Thoracic aorta (tissue), 2 donors: ENCODE measurements at places on chromosomes 1 and 21. TPM values are rescaled to one million over a fixed set of nuclear protein-coding genes. Genes with fewer than 3 reads are reported as not detected.

NPPA gene
- total RNA-seq: not detected

GRCh38 chr1:244628789-244629188 lies 24.1 kb upstream of the DESI2 start:
- no peak for DNase-seq

DNA sequence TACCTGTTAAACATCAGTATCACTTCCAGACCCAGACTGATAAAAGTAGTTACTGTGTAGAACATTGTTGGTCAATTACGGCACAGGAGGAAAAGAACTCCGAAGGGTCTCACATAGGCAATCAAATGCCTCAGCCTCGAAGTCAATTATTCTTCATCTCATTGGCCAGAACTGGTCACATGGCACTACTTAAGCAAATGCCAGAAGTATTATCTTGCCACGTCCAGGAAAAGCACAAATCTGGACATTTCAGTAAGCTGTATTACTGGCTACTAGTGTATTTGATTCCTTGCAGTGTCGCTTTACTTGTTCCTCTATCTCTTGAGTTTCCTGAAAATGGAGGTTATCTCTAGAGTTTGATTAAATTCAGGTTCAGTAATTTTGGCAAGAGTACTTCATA lies 24.4 kb downstream of the DIO1 start:
- DNase-seq: no peak

GRCh38 chr1:191857600-191857999 lies 300.7 kb upstream of the RGS18 start:
- no peak for DNase-seq

TMPRSS2 gene
- total RNA-seq: not detected

- DNase-seq: no peak
These were observed 115.1 kb upstream of the JUN start for GRCh38 chr1:58898739-58899586.

GRCh38 chr1:92277105-92277723 lies 21.6 kb downstream of the GLMN start:
- DNase-seq: no peak

TMPRSS15 gene
- not detected for total RNA-seq

GRCh38 chr1:116737020-116737854 lies 17.0 kb upstream of the CD2 start:
- no peak for DNase-seq

DNA sequence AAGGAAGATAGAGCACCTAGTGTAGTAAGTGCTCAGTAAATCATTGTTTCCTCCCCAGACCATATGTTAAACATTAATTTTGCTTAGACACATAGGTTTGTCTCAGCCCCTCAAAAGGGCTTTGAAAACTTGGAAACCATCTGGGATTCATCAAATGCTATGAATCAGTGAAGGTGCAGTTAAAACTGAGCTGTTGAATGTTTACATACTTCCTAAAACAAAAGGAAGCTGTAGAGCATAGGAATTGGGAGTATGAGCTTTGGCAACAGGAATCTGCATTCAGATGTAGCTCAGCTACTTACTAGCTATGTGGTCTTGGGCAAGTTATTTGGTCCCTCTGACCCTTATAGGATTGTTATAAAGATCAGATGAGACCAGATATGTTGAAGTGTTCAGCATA lies 18.7 kb upstream of the PODN start:
- no peak for DNase-seq

DNA sequence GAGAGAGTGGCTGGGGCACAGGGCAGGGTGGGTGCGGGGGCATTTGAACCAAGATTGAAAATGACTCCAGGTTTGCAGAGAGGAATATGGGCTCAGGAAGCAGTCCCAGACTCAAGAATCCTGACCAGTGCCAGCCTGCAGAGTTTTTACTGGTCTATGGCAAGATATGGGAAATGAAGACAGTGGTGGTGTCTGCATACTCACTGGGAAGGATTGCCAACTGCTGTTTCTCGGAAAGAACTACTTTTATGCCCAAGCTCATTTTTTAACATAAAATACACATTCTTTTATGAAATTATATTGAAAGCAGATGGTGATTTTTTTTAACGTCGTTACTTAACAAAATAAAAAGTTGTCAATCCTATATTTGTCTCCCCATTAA lies 401.8 kb downstream of the CAMTA1 start:
- DNase-seq: no peak

AZIN2 gene
- 5.6 TPM for total RNA-seq

DNA sequence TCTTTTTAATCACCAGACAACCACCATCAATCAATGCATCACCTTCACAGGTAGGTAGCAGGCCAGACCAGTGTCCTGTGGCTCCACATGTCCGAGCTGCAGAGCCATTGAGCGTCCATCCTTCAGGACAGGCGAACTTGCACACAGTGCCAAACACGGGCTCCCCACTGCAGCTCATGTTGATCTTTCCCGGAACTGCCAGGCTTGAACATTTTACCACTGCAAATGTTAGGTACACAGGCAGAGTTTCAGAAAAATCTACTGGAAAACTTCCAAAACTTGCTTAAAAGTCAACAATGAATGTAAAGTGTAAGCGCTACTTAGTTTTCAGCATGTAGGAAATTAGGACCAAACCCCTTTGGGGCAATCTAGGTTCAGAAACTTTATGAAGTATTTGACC lies 6.6 kb downstream of the SELE start:
- no peak for DNase-seq

- no peak for DNase-seq
These were observed 170.4 kb upstream of the NR5A2 start for GRCh38 chr1:199857108-199857507.

DNA sequence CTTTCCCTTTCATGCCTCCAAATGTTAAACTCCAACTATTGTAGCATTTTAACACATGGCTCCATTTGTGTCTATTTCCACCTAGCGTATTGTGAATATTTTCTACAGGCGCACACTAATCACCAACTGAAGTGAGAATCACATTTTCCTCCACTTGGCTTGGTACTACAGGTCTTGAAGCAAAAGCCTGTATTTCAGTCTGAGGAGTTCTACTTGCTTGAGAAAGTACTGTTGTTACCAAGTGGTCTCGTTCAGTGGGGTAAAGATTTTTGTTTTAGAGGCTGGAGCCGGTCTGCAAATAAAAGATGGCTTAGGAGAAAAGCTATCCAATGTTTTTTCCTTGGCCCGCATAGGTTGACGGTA lies 550 bp upstream of the PTBP2 start:
- no peak for DNase-seq

DNA sequence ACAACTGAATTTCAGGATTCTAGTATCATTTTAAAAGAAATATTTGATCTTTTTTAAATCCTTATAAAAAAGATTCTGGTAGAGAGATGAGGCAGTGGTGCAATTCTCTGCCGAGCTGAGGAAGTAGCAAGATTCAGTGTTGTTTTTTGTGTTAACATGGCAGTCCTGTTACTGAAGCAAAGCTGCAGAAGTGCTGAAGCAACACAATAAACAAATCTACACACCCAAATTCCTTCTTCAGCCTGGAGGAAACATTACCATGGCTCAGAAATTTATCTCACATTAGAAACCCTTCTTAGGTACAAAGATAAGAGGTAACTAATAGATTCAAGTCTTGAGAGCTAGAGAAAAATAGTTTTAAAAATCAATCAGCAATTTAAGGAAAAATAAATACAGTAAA lies 216.0 kb downstream of the DENND1B start:
- DNase-seq: no peak

- DNase-seq: no peak
These were observed 108.9 kb downstream of the CDC7 start for GRCh38 chr1:91609551-91609950.

- no peak for DNase-seq
These were observed 22.4 kb upstream of the NTPCR start for GRCh38 chr1:232927830-232928505.

TNFAIP8L2 gene
- total RNA-seq: 14.1 TPM

- DNase-seq: peak; percentile 82
These were observed 23.1 kb upstream of the UMODL1 start for GRCh38 chr21:42047821-42048613.

SPRR5 gene
- total RNA-seq: not detected

- DNase-seq: no peak
These were observed 19.4 kb downstream of the RHBG start for GRCh38 chr1:156388174-156389137.

GRCh38 chr1:89631816-89632656 lies 884 bp upstream of the LRRC8C start:
- no peak for DNase-seq

DNA sequence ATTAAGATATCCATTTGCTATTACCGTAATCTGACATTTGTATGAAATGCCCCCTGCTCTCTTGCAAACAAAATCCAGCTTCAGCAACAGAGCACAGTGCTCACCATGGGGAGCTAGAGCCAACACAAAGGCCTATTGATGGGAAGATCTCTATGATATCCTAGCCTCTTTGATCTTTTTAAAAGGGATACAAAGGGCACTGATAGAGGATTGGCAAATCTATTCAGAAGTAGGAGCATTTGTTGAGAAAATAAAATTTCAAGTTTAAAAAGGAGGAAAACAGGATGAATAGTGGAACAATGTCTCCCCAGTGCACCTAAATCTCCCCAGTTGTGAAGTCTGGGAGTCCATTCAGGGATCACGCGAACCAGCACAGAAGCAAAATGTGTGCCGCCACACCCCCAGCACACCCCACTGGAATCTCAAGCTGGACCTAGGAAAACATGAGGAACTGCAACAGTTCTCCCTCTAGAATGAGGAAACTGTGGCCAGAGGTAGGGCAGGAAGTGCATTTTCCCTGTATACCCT lies 32.2 kb downstream of the MRAP start:
- DNase-seq: no peak

GRCh38 chr1:229186373-229187056 lies 84.4 kb upstream of the RAB4A start:
- DNase-seq: no peak

DNA sequence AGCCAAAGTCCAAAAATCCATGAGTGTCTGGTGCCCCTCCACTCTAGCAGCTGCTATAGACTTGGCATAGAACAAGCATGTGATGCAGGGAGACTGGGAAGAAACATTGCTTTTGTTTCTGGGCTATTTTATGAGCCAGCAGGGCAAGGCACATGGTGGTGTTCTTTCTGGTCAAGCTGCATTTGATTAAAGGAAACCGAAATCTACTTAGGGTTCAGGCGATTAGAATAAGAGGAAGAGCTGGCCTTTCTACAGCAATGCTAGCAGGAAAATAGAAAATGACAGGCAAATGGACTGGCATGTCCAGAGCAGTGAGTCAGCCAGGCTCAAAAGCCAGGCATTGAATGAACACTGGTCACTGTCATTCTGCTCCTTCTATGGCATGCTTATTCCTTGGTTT lies 28.5 kb upstream of the ARHGAP29 start:
- DNase-seq: no peak

- no peak for DNase-seq
These were observed 64.6 kb upstream of the WDR26 start for GRCh38 chr1:224499204-224499603.

- no peak for DNase-seq
These were observed 83.6 kb downstream of the UBE2U start for GRCh38 chr1:64287071-64287470.

CENPS gene
- 10.4 TPM for total RNA-seq

XCL2 gene
- not detected for total RNA-seq

GRCh38 chr1:38029081-38029681 lies 16.6 kb downstream of the UTP11 start:
- DNase-seq: no peak

- no peak for DNase-seq
These were observed 4.9 kb downstream of the TMEM9 start for GRCh38 chr1:201149400-201149799.

DNA sequence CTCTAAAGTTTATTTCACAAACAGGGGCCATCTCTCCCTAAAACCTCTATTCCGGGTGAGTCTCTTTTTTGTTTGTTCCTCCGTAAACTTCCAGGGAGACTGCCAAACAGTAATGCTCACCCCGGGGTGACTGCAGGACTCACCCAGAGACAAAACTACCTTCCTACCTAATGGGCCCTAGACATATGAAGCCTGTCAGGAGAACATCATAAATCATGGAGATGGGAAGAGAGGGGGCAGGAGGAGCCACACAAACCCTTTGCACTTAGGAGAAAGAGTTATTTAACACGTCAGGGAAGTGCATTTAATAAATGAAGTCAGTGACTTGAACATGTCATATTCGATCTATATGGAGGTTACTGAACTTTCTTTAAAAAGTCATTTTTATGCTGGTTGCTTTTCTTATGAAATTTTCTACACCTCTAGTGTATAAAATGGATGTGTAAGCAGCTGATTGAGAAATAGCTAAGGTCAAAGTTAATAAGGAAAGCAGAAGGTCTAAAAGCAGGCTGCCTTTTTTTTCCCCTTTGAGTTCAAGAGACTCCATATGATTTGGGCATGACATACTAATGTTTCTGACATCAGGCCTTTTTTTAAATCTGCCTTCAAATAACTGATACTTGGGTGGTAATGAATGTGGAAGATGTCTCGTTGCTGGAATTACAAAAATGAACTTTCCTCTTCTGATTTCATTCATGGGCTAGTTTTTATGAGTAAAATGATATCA lies 286.9 kb upstream of the USP25 start:
- no peak for DNase-seq

CD2 gene
- total RNA-seq: 3.0 TPM

DNA sequence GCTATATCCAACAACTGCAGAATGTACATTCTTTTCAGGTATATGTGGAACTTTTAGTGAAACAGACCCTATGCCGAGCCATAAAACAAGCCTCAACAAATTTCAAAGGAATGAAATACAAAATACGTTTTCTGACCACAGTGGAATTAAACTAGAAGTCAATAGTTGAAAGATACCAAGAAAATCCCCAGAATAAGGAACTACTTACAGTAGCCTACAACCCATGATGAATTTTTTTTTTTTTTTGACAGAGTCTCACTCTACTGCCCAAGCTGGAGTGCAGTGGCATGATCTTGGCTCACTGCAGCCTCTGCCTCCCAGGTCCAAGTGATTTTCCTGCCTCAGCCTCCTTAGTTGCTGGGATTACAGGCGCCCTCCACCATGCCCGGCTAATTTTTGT lies 83.4 kb downstream of the RUNX3 start:
- no peak for DNase-seq

DNA sequence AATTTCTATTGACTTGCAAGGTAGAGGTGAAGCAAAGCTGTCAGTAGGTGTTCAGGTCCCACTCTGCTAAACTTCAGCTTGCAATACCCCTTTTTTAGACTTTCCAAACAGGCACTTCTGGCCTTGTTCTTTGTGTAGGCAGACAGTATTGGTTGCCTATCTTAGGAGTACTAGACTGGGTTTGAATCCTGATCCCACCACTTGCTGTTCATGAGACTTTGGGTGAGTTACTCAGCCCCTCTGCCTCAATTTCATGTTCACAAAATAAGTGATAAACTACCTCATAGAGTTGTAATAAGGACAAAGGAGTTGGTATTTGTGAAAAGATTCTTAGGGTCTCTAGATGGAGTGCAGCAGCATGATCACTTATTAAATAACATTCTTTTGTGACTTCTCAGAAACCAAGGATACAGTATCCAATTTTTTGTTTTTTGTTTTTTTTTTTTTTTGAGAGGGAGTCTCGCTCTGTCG lies 5.2 kb downstream of the RCC1 start:
- no peak for DNase-seq

OR2AK2 gene
- not detected for total RNA-seq

DNA sequence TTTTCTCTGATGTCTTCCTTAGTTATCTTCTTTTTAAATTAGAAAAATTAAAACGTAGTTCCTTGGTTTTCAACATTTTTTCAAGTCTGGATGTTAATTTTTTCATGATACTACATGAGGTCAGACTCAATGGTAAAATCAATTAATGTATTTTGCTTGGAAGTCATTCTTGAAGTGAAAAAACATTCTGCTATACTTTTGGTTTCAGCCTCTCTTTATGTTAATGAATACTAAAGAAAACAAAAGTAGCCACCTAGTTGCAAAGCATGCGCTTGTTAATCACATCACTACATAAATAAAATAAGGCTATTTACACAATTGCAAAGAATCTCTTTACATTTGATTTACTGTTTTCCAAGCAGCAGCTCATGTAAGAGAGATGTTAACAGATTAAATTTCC lies 170.4 kb downstream of the LIPI start:
- DNase-seq: no peak
